Suppressor macrophage (primary cell): ENCODE measurements at places on chromosomes 6 and 20.
A peak's percentile ranks its signal among the peaks of the same experiment; 100 is the strongest.

DNA sequence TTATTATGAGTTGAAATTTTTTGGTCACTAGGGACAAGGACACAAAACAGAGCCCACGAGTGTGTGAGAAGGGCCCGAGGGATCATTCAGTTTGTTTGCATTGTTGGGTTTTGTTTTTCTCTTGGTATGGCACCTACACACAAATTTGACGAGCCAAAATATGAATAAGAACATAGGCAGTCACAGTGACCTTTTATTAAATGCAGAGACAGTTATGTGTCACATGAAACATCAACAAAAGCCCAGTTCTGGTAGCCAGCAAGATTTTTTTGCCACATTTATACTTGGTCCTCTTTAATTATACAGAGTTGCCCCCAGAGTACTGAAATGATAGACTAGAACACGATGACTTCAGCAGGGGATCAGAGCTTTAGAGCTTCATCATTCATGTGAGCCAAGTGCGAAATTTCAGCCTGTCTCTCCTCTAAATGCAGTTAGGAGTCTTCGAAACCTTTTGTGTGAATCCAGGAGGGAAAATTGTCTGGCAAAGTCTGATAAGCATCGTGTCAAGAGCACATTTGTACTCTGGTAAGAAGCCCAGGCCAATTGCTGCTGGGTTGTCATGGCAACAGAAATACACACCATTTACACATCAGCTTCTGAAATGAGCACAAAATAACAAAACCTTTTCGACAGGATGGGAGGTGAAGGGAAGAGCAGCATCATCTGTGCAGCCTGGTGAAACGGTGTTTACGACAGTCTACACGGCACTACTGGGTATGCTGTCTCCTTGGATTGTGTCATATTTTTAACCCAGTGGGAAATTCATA is 79.2 kb upstream of the RIPOR2 start:
- DNase-seq = no peak

- no peak for DNase-seq
Measured at GRCh38 chr6:154984146-154984545, 11.0 kb upstream of the TIAM2 start.

GRCh38 chr6:118553132-118553531 is 5.0 kb downstream of the PLN start:
- no peak for DNase-seq

DNA sequence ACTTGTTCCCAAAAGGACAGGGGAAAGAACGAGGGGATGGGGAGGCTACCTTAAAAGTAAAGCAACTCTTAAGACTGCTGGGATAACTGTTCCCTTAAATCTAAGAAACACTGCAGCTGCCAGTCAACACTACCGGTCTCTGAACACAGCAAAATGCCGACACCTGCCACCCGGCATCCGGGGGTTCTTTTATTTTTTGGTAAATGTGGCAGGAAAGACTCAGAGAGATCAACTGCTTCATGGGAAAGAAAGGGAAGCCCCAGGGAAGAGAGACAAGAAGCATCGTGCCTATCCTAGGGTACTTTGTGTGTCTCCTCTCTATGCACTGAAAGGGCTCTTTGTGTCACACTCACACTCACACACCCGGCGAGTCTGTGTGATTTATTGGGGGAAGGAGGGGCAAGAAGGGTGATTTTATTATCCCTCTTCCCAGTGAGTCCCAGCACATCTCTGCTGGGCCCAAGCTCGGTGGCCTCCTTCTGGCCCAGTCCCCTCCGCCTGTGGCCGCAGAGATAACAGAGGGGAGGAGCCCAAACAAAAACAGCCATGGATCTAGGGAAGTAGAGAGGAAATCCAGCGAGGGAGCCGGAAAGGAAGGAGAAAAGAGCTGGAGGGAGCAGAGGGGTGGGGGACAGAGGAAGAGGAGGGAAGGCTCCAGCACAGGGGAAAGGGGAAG is 1.4 kb downstream of the FYN start:
- peak; percentile 19 for DNase-seq

- peak; percentile 44 for DNase-seq
Measured at GRCh38 chr20:49685809-49686208, 27.9 kb downstream of the B4GALT5 start.

DNA sequence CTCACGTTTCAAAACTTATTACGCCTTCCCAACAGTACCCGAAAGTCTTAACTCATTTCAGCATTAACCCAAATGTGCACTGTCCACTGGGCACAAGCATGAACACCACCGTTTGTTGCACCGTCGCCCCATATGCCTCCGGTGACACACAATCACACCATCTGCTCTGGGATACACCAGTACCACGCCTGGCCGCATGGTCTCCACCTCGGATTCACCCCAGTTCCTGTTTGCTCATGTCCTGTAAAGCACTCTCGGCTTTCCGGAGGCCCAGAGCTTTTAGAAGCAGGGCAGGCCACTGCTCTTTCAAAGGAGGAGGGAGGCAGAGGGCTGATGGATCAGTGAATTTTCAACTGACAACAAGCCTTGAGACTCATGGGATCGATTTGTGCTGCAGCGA is 1570.0 kb upstream of the DEFB115 start:
- DNase-seq = no peak

DNA sequence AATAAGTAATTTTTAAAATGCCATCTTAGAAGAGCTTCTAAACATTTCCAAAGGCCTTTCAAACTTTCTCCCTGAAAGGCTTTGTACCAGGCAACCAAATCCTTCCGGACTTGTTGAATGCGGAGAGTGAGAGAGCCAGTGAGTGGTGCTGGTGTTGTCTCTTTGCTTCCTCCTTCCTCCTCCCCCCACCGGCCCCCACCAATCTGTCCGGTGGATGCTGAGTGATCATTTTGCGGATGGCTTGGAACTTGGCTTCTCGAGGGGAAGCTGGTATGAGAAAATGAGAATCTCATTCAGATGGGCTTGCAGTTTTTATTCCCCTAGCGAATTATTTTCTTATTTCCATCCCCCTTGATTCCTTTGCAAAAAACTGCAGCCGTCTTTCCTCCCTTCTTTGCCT is 97.3 kb downstream of the ANKRD60 start:
- no peak for DNase-seq

GRCh38 chr6:35248300-35248699 is 11.2 kb upstream of the ZNF76 start:
- no peak for DNase-seq
